Stimulated activated CD4-positive, alpha-beta T cell treated with anti-CD3 and anti-CD28 coated beads, Interleukin-15, amount 100 ng/mL, for 1 hour (primary cell): ENCODE measurements at places on chromosomes 6 and 20.

GRCh38 chr6:169589293-169589692 is 112.5 kb downstream of the WDR27 start:
- DNase-seq = no peak

DNA sequence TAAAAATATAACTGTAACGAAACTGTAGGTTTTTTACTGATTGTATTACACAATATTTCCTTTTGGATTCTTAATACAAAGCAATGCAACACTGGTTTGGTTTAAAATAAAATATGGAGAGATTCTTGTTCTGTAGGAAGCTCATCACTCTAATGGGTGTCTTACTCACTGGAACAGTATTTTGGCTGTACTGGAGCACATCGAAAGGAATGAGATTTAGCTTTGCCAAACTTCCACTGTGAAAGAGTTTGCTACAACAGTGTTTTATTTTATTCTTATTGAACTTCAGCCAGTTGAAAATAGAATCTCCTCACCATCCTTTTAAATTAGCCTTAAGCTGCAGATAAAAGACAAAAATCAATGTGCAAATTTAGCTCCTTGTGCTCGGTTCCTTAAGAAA is 230.7 kb upstream of the QKI start:
- no peak for DNase-seq

DNA sequence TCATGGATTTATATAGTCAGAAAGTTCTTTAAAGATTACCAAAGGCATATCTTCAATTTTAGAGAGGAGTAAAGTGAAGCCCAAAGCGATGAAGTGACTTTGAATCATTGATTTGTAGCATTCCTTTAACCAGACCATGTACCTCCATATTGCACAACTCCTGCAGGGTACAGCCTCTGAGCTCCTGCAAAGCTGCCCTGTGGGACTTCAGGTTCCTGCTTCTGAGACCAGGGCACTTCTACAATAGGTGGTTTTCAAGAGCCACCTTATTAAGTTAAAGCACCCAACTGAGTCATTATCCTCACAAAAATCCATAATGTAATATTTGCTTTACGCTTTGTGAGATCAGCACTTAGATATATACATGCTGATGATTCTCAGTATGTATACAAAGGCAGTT is 270.7 kb upstream of the RGS17 start:
- DNase-seq = no peak

DNA sequence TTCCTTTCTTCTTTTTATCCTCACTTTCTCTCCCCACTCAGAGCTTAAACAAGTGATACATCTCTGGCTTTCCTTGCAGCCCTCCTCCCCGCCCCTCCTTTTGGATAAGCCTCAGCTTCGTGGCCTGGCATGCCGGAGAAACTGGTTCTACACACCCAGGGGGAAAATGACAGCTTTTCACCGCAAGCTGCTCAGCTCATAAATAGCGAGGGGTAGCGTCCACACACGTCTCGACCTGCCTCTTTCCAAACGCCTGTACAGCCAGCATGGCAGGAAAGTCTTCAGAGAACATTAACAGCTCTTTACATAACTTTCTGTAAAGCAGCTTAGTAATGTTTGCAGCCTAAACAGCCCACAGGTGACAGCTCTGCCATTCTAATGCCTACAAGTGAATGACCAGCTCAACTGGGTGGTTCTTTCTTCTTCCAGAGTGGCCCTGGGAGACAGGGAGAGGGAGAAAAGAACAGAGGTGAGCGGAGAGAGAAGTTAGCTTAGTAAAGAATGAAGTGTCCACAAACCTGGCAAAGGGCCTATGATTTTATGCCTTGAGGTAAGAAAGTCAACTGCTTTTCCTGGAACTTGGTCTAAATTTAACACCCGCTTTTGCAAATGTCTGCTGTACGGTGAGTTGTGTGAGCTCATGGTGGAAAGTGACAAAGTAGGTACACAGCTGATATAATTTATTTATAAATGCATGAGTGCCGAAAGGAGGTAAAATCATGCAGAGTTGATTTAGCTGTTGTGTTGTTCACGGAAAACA is 251.5 kb downstream of the TFAP2A start:
- no peak for DNase-seq

GRCh38 chr6:86285876-86286275 is 643.2 kb upstream of the SYNCRIP start:
- no peak for DNase-seq

- no peak for DNase-seq
Observed at GRCh38 chr6:15479761-15480160, 183.1 kb downstream of the DTNBP1 start.

GRCh38 chr6:22112461-22112860 is 184.4 kb downstream of the PRL start:
- no peak for DNase-seq

DNA sequence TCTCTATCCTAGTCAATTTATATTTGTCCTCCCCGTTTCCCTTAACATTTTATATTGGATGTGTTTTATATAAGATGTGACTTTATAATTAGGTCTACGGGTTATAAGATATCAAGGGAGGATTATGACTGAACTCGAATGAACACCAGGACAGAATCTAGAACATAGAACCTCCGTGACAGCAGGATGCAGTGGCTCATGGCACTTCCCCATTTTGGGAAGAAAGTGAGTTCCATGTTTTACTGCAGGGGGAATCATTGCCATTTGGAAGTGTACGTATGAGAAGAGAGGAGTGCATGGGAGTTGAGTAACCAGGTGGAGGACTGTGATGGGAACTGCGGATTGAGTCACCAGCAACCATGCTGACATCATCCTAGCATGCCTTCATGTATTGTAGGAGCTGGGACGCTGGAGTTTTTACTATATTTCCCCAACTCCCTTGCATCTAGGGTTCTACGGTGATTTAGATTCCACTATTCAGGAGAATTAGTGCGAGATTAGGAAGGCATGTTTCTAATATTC is 56.1 kb upstream of the FOXC1 start:
- no peak for DNase-seq

DNA sequence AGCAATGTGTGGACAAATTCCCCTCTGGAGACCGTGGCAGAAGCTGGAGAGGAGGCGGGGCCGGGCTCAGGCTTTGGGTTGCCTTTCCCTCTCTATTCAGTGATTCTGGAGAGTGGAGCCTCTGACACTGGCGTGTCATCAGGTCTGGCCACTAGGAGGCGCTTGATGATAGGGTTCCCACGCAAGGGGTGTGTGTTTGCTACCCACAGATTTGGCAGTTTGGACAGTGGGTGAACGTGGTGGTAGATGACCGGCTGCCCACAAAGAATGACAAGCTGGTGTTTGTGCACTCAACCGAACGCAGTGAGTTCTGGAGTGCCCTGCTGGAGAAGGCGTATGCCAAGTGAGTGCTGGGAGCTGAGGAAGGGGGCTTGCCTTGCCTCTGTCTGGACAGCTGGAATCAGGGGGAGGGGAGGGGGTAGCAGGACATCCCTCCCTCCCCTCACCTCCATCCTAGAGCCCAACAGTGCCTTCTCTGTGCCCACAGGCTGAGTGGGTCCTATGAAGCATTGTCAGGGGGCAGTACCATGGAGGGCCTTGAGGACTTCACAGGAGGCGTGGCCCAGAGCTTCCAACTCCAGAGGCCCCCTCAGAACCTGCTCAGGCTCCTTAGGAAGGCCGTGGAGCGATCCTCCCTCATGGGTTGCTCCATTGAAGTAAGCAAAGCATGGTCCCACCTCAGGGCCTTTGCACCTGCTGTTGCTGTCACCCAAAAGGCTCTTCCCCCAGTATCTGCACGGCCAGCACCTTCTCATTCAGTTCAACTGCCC is 14.3 kb downstream of the CAPN11 start:
- DNase-seq = peak; percentile 57

DNA sequence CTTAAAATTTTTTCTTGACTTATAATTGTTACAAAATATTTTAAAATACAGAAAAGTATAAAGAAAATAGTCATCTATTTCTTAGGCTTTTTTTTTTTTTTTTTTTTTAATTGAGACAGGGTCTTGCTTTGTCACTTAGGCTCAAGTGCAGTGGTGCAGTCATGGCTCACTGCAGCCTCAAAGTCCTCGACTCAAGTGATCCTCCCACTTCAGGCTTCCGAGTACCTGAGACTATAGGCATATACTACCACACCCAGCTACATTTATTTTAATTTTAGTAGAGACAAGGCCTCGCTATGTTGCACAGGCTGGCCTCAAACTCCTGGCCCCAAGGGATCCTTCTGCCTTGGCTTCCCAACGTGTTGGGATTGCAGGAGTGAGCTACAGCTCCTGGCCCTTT is 5.3 kb upstream of the ACAT2 start:
- DNase-seq = no peak
